ENCODE measurements at places on chromosomes 4 and X. TPM values are rescaled to one million over a fixed set of nuclear protein-coding genes. Genes with fewer than 3 reads are reported as not detected.
A peak's percentile ranks its signal among the peaks of the same experiment; 100 is the strongest.

GRCh38 chr4:13059019-13059418 lies 425.1 kb downstream of the RAB28 start:
- no peak for DNase-seq

- no peak for DNase-seq
Measured at GRCh38 chr4:184263461-184263860, 45.8 kb upstream of the ENPP6 start.

DNA sequence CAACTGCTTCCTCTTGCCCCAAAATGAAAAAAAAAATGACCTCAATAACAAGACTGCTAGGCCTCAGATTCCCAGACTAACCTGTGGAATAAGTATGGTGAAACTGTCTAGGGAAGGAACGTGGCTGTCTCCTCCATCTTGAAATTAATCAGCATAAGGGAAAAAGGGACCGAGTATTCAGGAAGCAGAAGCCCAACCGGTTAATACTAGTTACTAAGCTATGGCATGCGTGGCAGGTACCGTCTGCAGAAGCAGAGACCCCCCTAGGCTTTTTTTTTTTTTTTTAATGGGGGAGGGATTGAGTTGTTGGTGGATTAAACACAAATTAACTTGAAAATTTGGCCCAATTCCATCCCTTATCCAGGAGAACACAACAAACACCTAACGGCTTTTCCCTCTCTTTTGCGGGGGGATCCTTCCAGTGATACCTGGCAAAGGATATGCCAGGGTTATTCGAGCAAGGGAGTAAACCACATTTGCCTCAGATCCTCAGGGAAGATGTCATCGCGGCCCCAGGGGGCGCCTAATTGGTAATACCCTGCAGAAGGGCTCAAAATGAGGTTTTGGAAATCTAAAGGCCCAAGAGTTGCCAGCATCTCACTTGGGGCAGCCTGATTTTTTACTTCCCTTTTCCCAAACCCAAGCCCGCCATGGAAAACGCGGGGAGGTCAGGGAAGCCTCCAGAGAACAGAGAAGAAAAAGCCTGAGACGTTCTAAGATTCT lies 893 bp downstream of the RLIM start:
- peak; percentile 19 for DNase-seq

The DACH2 gene
- total RNA-seq, result 4.6 TPM

The PNMA3 gene
- total RNA-seq, result 8.5 TPM

DNA sequence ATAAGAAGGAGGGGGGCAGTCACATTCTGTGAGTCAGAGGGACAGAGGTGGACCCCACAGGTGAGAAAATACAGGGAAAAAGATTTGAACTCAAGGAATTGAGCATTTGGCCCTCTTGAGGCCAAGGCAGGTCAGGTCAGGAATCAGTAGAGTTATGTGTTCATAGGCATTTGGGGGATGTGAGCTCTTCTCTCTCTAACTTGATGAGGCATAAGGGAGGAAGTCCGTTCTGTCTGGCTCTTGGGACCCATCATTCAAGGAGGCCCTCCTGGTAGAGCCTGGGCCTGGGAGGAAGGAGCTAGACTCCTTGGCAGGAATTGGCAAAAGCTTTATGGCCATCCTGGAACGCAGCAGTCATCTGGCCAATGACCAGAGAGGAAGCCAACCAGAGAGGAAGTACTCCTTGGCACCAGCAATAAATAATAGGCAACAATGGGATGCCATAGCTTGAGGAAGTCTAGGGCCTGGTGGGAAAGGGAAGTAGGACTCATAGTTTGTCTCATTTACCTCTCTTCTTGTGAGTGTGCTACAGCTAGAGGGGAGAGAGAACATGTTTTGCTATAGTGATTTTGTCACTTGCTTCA lies 53.0 kb downstream of the MSN start:
- no peak for DNase-seq

The PWWP3B gene
- total RNA-seq, result 1.1 TPM

- peak; percentile 79 for DNase-seq
Measured at GRCh38 chr4:67721770-67722597, 21.0 kb upstream of the UBA6 start.

- DNase-seq, result no peak
Measured at GRCh38 chrX:16778545-16778944, 7.7 kb upstream of the TXLNG start.

GRCh38 chr4:46922205-46922604 lies 13.2 kb upstream of the COX7B2 start:
- DNase-seq, result no peak

The PPP4R3C gene
- total RNA-seq, result not detected

The PDCL2 gene
- total RNA-seq, result not detected

The RHOXF1 gene
- total RNA-seq, result 0.31 TPM

- no peak for DNase-seq
Measured at GRCh38 chr4:183429489-183429888, 14.9 kb upstream of the CDKN2AIP start.

The DCHS2 gene
- total RNA-seq, result 7.6 TPM

DNA sequence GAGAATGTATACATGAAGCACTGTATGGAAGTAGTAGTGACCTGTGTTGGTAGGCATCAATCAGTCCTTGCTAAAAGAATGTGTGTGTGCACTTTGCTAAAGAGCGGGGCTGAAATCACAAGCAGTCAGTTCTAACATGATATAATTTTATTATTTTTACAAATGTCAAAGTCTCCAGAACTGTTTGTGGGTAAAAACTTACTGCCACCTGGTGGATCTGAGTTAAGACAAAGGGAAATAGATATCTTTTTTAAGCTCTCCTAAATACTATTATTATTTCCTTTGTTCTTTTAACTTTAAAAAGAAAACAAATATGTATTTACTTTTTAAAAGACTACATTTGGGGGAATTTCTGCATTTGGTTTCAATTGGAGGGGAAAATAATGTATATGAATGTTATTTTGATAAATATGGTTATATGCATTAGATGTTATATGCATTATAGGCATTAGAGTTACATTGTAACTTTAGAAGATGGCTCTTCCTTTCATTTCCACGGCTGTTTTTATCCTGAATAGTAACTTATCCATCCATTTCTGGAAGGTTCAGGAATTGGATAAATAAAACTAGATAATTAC lies 7.8 kb upstream of the CLOCK start:
- DNase-seq, result no peak

- no peak for DNase-seq
Measured at GRCh38 chr4:99715286-99715685, 57.7 kb upstream of the C4orf54 start.

The SNCA gene
- 13.0 TPM for total RNA-seq

GRCh38 chr4:93746031-93746430 lies 82.5 kb upstream of the ATOH1 start:
- DNase-seq, result no peak

DNA sequence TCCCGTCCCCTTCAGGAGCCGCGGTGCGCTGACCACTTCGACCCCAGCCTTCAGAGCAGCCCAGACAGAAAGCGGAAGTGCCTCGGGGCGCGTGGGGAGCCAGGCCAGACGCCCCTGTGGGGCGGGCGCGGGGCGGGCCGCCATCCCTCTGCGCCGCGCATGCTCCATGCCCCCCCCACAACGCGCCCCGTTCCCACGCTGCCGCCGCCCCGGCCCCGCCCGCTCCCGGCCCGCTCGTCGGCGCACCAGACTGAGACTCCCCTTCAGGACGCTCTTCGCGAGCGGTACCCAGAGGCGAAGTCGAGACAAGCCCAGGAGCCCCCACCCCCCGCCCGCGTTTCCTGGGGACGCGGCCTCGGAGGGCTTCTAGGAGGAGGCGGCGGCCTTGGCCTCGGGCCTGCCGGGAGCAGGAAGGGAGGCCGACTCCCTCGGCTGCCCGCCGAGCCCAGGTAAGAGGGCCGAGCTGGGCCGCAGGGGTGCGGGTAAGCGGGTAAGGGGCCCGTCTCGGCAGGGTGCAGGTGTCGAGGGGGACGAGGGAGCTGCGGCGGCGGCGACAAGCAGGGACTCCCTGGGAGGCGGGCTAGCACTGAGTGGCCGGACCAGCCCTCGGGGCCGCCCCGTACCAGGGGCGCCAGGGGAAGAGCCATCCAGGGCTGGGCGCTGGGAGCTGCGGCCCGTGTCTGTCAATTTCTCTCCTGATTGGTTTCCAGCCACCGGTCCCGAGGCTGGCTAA lies at the start of gene ZFP92:
ZFP92 (plus strand) TSS at position 218 of the 733 bp plus-strand sequence. CDS start 6,851 bp downstream, outside the sequence.
- peak; percentile 19 for DNase-seq

DNA sequence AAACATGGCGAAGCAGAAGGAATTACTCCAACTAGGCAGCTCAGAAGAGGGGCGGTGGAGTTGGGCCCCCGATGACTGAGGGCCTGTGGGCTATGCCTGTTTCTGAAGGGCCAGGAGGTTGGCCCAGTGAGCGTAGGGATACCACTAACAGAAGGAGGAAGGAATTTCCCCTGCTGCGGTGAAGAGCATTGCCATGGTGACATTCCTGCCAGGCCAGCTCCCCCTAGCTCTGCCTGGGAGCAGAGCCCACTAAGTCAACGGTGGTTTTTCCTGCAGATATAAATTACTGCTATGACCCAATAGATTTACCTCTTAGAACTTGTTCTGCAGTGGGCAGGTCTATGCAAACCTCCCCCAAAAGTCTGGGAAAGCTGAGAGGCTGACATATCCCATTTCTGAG lies 28.9 kb upstream of the HMX1 start:
- DNase-seq, result no peak

- no peak for DNase-seq
Measured at GRCh38 chrX:72126048-72126415, 5.7 kb downstream of the RTL5 start.

- DNase-seq, result no peak
Measured at GRCh38 chr4:155889031-155889793, 14.3 kb upstream of the TDO2 start.

The RTL9 gene
- 0.31 TPM for total RNA-seq

DNA sequence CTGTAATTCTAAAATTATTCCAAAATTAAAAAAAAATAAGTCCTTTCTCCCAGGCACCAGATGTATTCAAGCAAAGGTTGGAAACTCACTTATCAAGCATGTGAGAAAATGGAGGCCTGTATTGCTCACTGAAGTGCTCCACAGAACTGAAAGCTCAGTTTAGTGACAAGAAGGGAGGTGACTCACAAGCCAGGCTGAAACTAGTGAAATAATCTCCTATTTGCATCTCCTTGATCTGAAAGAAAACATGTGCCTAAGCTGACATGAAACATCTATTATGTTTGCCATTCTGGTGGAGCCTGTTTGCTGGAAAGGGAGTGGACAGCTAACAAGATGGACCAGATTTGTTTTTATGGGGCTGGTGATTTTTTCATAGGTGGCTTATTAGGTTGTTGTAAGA lies 54.0 kb upstream of the AMELX start:
- no peak for DNase-seq

DNA sequence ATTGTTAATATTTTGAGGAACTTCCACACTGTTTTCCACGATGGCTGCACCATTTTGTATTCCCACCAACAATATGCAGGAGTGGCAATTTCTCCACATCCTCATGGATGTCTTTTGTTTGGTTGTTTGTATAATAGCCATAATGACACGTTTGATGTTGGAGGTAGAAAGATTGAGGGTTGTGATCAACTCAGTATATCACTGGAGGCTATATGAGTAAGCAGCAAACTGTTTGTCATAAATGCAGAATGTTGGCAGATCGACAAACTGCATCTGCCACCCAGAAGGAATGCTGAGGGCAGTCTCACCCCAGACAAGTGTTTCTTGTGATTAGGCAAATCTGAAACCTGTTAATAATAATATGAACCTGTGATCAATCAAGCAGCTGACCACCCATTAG lies 243.9 kb upstream of the WDFY3 start:
- DNase-seq, result no peak

- no peak for DNase-seq
Measured at GRCh38 chr4:186829740-186830449, 106.2 kb upstream of the FAT1 start.

GRCh38 chr4:48831532-48832030 lies 693 bp downstream of the OCIAD1 start:
- peak; percentile 5 for DNase-seq

The ASB9 gene
- total RNA-seq, result 0.42 TPM

DNA sequence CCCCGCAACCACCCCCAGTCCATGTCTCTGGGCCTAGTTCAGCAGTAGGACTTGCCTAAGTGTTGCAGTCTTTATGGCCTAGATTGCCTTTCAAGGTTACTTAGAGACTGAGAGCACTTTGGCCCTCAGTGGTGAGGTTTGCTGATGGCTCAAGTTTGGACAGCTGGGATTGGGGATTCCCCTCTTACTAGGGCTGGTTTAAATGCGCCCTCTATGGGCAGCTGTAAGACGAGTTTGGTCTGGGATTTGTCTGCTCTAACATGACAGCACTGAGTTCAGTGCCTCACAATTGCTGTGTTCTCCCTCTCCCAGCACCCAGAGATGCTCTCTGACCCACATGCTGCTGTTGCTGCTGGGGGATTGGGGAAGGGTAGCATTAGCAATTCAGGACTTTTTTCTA lies 23.1 kb downstream of the DACH2 start:
- DNase-seq, result peak; percentile 69

GRCh38 chr4:152693871-152694270 lies 14.1 kb upstream of the TMEM154 start:
- no peak for DNase-seq

The LGI2 gene
- total RNA-seq, result 6.2 TPM

DNA sequence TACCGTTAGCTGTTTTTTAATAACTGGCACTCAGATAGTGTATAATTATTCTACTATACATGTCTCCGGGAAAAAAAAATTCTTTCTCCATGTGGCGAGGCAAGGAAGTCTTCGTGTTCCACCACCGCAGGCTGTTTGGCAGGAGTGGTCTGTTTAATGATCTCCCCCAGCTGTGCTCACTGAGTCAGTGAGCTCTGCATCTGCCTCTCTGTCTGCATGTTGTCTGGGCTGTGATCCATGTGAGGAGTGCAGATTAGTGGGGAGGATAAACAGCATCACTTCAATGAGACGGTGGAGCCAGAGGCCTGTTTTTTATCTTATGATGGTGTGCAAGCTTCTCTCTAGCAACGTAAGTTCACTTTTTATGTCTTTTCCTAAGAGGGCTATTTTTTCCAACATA lies 69.8 kb downstream of the RPS3A start:
- no peak for DNase-seq

GRCh38 chr4:170091069-170091696 lies 1.4 kb upstream of the AADAT start:
- peak; percentile 47 for DNase-seq

DNA sequence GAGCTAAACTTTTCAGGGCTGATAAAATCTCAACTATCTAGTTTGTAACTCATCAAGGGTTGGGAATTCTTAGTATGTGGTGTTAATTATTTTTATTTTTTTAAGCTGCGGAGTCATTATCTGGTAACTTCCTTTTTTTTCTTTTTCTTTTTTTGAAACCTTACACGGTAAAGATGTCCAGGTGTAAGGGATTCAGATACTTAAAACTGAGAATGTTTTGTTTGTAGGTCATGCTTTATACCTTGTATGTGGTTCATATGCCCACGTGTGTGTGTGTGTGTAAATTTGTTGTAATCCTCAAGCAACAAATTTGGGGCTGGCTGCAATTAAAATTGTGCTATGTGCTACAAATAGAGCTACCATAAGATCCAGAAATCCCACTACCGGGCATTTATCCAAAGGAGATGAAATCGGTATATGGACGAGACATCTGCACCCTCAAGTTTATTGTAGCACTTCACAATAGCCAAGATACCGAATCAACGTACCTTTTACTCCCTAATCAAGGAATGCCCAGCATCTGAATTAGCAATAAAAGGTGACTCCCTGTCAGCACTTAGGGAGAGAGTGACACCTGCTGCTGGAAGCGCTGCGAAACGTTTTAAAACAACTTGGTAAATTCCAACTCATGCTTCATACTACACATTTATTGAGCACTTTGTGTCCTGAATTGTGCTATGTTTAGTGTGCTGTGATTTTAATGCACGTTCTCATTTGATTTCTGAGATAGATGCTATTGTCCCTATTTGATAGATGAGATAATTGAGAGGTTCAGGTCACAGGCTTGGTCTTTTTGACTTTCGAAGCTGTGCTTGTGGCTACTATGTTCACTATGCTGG lies 16.1 kb downstream of the MSMO1 start:
- peak; percentile 58 for DNase-seq

GRCh38 chr4:112099701-112100297 lies 45.5 kb upstream of the FAM241A start:
- DNase-seq, result peak; percentile 68
